ENCODE measurements at places on chromosomes 3 and 15.

GRCh38 chr3:193879864-193880242, 256.1 kb upstream of the HES1 start:
- DNase-seq: no peak

DNA sequence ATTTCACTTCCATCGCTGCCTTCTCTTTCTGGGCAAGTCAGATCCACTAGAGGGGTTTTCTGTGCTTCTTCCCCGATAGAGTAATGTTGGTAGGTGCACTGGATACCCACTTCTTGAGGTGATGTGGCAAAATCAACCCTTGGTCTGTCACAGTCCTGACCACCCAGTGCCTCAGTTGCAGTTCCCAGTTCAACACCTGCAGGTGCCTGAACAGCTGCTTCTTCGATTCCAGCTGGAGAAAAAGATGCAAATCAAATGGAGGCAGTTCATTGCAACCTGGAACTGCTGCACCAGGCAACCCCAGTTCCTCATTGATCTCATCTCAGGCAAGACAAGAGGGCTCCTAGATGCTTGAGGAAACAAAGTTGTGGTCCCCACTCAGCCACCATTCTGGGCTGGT, 186.6 kb downstream of the UBE2E2 start:
- no peak for DNase-seq

DNA sequence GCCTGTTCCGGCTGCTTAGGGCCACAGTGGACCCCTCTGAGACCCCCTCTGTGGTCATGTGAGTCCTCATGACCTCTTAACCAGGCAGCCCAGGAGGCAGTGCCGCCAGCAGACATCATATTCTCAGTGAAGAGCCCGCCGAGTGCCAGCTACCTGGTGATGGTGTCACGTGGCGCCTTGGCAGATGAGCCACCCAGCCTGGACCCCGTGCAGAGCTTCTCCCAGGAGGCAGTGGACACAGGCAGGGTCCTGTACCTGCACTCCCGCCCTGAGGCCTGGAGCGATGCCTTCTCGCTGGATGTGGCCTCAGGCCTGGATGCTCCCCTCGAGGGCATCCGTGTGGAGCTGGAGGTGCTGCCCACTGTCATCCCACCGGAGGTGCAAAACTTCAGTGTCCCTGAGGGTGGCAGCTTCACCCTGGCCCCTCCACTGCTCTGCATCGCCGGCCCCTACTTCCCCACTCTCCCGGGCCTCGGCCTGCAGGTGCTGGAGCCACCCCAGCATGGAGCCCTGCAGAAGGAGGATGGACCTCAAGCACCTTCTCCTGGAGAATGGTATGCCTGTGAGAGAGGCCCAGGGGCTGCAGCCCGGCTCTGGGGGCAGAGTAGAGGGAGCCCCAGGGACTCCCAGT, 176.1 kb downstream of the TBC1D2B start:
- no peak for DNase-seq

DNA sequence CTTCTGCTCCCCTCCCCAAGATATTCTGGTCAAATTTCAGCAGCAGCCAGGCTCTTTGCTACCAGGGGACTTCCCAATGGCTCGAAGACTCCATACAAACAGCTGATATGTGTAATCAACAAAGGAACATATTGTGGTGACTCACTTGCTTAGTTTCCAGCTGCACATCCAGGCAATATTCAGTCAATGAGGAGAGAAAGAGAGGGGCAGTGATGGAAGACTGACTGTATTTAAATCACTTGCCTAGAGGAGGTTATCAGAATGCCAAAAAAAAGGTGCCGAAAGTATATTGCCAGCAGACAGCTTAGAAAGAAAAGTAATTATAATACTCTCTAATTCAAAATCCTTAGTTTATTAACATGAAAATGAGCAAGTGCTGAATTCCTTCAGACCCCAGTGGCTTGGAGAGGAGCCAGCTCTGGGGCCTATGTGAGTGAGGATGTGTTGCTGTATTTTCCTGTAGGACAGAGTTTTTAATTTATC, 236.5 kb downstream of the LRTM1 start:
- DNase-seq: no peak

DNA sequence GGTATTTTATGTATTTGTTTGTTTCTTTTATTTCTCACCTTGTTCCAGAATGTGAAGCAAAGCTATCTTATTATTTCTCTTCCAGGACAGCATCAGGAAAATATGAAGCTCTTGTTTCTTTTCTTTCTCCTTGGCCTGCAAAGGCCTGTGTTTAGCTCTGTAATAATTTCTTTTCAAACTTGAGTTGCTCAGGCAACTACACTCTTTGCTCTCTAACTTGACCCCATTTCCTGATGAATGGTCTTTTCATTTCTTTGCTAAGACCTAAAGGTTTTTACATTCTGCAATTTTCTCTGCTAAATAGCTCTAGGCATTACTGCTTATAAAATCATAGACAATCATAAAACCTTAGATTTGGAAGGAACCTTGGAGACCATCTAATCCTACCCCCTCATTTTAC, 26.2 kb upstream of the ZNF770 start:
- DNase-seq: no peak

DNA sequence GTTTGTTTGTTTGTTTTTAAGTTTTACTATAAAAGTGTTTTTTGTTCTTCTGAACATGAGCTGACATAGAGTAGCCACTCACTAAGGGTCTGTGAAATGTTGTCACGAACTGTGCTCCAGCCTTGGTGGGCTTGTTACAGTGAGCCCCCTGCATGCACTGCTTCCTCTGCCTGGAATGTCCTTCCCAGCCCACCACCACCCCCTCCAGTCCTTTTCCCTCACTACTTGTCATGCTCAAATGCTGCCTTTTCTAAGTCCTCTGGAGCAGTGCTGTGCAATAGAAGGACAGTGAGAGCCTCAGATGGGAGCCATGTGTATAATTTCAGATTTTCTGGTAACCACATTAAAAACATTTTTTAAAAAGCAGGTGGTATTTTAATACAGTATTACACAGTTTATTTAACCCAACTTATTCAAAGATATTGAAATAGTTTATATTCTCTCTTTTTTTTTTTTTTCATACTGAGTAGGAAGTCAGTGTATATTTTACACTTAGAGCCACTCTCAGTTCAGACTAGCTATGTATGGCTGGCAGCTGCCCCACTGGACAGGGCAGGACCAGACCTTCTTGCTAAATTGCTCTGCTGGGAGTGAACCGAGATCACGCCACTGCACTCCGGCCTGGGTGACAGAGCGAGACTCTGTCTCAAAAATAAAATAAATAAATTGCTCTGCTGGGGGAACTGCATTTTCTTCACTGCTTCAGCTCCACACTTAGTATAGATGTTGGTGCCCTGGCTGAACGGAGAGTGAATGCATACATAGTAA, 26.9 kb downstream of the MKRN2OS start:
- no peak for DNase-seq

DNA sequence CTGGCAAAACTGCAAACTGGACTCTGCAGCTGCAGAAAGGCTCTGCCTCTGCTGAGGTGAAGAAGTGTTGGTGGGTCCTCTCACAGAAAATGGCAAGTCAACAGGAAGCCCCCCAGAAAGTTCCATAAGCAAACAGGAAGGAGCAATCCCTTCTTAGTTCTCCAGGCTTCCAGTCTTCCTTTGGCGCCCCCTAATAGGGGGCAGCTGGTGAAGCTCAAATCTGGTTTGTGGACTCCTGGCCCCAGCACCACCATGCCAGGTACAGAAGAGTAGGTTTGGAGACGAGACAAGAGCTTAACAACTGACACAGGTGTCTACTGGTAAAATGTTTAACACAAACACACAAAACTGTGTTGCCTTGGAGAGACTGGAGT, 35.5 kb downstream of the LEO1 start:
- no peak for DNase-seq

DNA sequence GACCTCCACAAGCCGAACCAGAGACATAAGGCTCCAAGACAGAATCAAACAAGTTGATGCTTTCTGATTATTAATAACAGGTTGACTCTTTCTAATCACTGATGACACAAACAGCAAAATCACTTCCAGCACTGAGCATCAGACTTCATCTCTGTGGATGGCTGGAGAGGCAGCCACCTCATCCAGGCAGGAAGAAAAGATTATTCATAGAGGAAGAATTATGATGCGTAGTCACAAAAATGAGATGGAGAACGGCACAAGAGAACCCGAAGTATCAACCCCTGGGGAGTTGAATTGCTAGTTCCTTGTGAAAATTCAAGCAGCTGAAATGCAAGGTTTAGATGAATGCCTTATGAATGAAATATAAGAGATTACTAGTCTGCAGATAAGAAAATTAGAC, 49.9 kb upstream of the LMCD1 start:
- no peak for DNase-seq

Data from activated CD4-positive, alpha-beta T cell treated with anti-CD3 and anti-CD28 coated beads for 4 hours (primary cell).